ENCODE measurements at places on chromosomes 3 and 15. TPM values are rescaled to one million over a fixed set of nuclear protein-coding genes. Genes with fewer than 3 reads are reported as not detected.

Gene LZTFL1
- total RNA-seq, result 12.2 TPM

Gene CPEB1
- 1.5 TPM for total RNA-seq

Gene SMCO1
- total RNA-seq, result not detected

Gene MLF1
- 20.4 TPM for total RNA-seq

Gene CFAP161
- 0.24 TPM for total RNA-seq

Gene PAQR5
- 1.6 TPM for total RNA-seq

Gene IL17RE
- total RNA-seq, result 2.1 TPM

Gene KAT2B
- 6.3 TPM for total RNA-seq

Gene TPRG1
- 0.20 TPM for total RNA-seq

Gene NECTIN3
- 52.0 TPM for total RNA-seq

Gene CYP8B1
- total RNA-seq, result not detected

Gene SLC9A9
- 0.48 TPM for total RNA-seq

Gene CHRNA7
- 4.4 TPM for total RNA-seq

Gene PLXNB1
- 184 TPM for total RNA-seq

Gene ZDHHC23
- total RNA-seq, result 25.2 TPM

Gene ZPLD1
- not detected for total RNA-seq

Gene ANKDD1A
- total RNA-seq, result 3.7 TPM

Gene LTF
- total RNA-seq, result not detected

Gene TRMT10C
- 53.6 TPM for total RNA-seq

Gene DNAH12
- not detected for total RNA-seq

Gene OR5K2
- total RNA-seq, result not detected

Gene KNG1
- total RNA-seq, result not detected

Gene TCTA
- total RNA-seq, result 11.2 TPM

Gene FETUB
- total RNA-seq, result not detected

Gene TMA7
- total RNA-seq, result 309 TPM

Gene GOLGA8J
- not detected for total RNA-seq

Gene TRA2B
- 344 TPM for total RNA-seq

Gene BFSP2
- total RNA-seq, result not detected

Gene CIB1
- 27.8 TPM for total RNA-seq

Gene GNAT1
- total RNA-seq, result not detected

Gene FES
- 6.5 TPM for total RNA-seq

Gene NTRK3
- 2.4 TPM for total RNA-seq

Gene HTR3E
- total RNA-seq, result not detected

Gene SERINC4
- 0.17 TPM for total RNA-seq

Gene SAMMSON
- total RNA-seq, result not detected

Gene ALPK3
- 17.7 TPM for total RNA-seq

Gene CHRNA5
- total RNA-seq, result 21.6 TPM

Gene PTX3
- total RNA-seq, result 0.11 TPM

Gene TF
- total RNA-seq, result 0.18 TPM

Gene C3orf49
- total RNA-seq, result not detected

Gene ALDH1A2
- 0.72 TPM for total RNA-seq

Gene SUCLG2
- total RNA-seq, result 38.1 TPM

Gene PLSCR2
- total RNA-seq, result not detected

Gene PLSCR4
- 1.1 TPM for total RNA-seq

Gene PDCD10
- 64.3 TPM for total RNA-seq

Gene PEX11A
- 1.3 TPM for total RNA-seq

Gene GOLGA6D
- 0.37 TPM for total RNA-seq

Gene CD200
- 51.6 TPM for total RNA-seq

Gene CD200R1L
- total RNA-seq, result not detected

Gene ADPRH
- 3.6 TPM for total RNA-seq

Gene SI
- not detected for total RNA-seq

Gene CPA3
- total RNA-seq, result not detected
